ENCODE measurements at places on chromosomes 5 and 9.

DNA sequence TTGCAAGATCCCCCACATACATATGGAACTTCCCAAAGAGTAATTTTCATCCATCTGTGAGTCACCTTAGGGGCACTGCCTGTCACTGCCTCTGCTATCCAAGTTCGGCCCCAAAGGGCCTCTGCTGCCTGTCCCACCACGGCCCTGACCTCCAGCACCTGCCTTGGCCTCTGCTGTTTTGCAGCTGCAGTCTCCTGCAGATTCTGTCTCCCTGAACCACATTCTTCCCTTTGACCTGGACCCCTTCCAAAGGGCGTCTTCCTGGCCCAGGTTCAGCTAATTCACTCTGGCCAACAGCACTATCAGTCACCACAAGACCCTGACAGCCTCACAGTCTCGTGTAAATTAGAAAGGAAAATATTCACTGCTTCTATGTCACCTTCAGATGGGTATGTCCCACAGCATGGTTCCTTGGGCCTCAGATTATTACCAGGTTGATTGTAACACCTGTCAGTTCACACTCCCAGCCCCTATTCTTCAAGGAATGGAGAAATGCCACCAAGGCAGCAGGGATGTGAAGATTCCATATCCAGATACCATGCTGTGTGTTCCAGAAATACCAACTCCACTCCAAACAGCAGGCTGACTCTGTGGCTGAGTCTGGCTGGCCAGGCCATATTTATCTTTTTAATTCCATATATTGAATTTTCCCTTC lies 479.3 kb downstream of the ARHGEF28 start:
- no peak for DNase-seq

DNA sequence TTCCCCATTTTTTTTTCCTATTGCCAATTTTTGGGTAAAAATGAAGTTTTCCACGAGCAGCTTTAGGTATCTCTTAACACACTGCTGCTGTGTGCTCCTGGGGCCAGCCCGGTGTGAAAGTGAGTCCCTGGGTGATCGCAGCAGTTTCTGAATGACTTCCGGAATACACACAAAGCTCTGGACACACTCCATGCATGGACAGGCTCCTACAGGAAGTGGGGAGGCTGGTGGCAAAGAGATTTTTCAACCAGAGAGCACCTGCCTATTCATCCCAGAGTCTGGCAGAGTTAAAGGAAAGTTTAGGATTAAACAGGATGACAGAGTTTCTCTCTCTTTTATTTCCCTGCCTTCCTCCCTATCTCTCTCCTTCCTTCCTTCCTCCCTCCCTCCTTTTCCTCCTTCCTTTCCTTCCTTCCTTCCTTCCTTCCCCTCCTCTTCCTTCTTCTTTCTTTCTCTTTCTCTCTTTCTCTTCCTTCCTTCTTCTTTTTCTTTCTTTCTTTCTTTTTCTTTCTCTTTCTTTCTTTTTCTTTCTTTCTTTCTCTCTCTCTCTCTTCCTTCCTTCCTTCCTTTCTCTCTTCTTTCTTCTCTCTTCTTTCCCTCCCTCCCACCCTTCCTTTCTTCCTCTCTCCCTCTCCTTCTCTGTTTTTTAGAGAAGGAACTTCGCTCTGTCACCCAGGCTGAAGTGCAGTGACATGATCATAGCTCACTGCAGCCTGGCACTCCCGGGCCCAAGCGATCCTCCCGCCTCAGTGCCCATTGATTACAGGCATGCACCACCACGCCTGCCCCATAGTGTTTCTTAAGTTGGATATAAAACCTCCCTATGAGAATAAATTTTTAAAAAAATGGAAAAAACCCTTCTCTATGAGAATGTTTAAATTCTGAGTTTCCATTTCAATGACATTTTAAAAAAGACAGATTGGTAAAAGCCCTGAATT lies 38.7 kb upstream of the UBTD2 start:
- DNase-seq = no peak

DNA sequence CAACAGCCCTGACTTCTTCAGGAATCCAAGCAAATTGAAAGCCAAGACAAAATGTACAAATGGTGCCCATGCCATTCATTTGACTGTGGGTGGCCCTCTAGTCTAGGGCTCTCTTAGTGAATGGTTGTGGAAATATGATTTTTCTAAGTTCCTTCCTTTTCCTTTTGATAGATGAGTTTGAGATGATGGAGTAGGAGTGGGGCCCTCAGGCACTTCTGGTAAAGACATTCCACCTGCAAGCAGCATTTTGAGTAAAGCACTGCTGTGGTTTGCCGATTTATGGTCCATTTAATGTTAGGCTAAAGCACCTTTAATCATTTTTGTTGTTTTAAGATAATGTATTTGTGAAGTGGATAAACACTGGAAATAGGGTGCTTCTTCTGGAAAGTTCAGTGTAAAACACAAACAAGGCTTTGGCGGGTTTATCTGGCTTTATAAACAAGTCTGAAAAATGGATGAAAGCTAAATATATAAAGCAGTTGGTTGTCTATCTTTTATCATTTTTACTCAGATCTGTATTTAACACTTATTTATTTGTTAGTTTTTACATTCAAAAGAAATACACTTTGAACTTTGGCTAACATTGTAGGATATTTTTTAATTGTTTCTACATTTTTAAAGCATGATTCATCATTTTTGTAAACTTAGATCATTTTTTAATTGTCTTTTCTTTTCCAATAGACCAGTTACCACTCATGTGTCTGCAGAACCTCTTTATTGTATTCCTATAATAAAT lies 213.5 kb downstream of the PJA2 start:
- no peak for DNase-seq

GRCh38 chr5:105730982-105731381 lies 1939.8 kb downstream of the EFNA5 start:
- no peak for DNase-seq

DNA sequence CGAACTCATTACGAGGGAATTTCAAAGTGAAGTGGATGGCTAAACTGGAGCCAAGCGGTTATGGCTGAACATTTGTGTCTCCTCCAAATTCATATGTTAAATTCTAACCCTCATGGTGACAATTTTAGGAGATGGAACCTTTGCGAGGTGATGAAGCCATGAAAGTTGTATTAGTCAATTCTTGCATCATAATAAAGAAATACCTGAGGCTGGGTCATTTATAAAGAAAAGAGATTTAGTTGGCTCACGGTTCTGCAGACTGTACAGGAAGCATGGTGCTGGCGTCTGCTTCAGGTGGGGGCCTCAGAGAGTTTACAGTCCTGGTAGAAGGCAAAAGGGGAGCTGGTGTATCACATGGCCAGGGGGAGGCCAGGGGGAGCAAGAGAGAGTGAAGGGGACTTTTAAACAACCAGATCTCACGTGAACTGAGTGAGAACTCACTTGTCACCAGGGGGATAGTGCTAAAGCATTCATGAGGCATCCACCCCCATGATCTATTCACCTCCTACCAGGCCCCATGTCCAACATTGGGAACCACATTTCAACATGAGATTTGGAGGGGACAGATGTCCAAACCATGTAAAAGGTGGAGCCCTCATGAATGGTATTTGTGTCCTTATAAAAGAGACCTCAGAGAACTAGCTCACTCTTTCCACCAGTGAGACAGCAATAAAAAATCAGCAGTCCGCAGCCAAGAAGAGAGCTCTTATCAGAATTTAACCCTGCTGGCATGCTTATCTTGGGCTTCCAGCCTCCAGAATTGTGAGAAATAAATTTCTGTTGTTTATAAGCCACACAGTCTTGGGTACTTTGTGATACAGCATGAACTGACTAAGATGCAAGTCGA lies 143.4 kb downstream of the MTRR start:
- no peak for DNase-seq

DNA sequence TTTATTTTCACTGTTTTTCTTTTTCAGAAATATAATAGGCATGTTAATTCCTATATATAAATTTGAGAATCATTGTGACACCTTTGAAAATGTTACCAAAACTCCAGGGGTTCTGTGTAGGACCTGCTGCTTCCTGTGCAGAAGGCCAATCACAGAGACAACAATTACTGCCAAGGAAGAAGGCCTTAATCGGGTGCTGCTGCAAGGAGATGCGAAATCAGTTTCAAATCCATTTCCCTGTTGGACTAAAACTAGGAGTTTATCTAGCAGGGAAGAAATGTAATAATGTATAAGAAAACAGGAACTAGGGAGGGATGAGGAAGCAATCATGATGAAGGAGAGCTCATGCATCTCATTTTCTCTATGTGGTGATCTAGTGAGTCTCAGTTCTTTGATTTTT lies 209.7 kb upstream of the NUDT12 start:
- DNase-seq = no peak

DNA sequence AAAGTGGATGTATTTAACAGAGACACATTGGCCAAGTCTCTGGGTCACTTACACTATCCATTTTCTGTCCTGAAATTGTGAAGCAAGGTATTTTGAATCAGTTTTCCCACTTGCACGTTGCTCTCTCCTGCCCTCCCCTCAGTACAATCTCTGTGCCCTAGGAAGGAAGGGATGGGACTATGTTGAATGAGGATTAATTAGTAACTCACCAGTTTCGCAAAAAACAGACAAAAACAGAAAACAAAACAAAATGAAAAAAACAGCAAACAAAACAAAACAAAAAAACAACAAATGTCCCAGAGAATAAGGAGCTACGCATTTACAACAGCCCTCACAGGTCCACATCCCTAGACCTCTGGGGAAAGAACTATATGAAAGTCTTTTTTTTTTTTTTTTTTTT lies 1.1 kb upstream of the CD14 start:
- DNase-seq = no peak

DNA sequence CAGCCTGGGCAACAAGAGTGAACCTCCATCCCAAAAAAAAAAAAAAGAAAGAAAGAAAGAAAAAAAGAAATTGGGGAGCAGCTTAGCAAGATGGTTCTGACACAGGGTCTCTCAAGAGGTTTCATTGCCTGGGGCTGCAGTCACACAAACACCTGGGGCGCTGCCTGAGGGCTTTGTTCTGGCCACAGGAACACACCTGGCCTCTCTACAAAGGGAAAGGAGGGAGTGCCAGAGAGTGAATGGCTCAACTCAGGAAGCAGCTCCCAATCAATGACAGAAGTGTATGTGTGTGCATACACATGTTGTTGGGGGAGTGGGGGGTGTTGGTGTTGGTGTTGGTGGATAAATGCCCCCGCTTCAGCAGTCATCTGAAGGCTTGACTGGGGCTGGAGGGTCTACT lies 32.4 kb upstream of the CTNNA1 start:
- DNase-seq = no peak

DNA sequence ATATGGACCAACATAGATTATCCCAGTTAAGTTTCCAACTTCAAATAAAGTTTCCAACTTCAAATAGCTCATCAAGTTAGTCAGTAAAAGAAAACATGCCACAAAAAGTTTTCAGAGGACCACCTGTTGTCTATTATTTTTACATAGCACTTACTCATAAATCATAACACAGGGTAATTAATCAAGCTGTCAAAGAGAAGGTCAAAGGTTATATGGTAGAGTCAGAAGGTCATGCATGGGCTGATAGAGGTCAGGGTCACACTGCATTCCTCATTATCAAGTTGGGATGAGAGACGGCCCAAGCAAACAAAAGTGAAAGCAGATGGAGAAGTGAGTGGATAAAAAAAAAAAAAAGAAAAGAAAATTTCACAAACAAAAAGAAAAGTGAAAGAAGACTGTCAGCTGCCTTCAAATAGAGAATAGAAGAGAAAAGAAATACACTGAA lies 145.5 kb upstream of the POU5F2 start:
- no peak for DNase-seq

GRCh38 chr5:157597277-157597676 lies 21.7 kb upstream of the ADAM19 start:
- no peak for DNase-seq

DNA sequence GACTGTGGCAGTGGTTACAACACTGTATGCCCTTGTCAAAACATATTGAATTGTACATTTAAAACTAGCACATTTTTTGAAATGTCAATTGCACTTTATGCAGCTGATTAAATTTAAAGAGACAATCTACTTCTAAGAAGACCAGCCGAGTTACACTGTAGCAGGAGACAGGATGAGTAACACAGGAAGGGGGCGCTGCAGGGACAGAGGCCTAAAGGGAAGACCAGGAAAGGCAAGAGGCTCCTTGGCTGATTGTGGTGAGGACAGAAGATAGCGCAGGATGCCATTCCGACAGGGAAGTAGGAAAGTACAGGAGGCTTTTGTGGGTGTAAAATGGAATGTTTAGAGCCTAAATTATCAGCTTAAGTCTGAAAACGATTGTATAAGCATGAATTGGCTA lies 28.2 kb upstream of the PPP2R2B start:
- no peak for DNase-seq

DNA sequence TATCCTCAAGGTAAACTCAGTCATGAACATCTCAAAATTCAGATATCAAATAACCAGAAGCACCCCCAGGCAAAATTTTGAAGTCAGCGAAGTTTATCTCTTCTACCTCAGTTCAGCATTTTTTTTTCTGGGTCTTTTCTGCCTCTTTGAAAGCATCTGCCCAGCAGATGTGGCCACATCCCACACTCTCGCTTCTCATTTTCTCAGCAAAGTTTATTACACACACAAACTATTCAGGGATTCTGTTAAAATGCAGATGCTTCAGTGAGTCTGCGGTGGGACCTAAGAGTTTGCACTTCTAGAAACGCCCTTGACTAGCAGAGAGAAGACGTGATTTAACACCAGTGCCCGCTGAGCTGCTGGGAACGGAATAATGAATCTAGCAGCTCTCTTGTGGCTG lies 19.3 kb downstream of the RASEF start:
- DNase-seq = no peak

DNA sequence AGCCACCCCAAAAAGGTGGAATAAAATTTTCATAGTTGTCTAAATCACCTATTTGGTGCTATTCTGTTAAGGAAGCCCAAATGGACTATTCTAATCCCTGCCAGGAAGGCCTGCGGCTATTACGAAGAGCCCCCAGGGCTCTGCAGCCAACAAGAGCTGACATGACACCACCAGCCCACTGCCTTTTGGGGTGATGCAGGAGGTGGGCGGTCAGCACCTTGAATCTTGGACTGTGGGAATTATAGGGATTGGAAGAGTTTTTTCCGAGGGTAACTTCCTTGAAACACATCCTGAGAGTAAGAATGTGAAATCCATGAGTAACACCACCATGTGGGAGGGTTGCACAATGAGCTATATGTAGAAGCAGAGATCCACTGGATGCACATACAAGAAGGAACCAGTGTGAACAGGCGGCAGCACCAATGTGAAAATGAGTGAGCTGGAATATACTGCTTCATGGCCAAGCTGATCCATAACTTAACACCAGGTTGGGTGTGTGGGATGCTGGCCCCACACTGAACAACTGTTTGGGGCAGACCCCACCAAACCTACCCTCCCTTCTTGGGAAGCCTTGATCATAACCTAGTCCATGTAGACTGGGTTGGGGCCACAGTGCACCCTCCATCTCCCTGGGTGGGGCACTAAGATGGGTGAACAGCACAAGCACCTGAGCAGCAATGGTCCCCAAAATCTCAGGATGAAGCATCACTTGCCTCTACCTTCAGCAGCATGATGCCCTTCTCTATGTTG lies 239.0 kb downstream of the FSTL4 start:
- no peak for DNase-seq

GRCh38 chr5:178668579-178668978 lies 41.7 kb upstream of the CLK4 start:
- no peak for DNase-seq
